ENCODE measurements at places on chromosomes 5 and 9.

DNA sequence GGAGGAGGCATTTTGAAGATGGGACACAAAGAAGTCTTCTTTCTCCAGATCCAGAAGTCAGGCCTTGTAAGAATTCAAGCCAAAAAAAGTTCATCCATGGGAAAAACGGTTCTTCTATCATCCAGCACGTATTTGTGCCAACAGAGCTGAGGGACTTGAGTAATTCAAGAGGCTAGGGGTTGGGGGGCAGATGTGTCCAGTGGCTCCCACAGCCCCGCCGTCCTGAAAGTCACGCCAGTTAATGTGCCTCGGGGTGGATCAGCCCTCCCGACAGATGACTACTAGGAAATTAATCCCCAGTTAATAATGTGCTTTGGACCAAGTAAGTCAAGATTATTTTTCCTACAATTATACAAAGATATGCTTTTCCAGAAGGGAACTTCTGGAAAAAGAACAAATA lies 23.4 kb downstream of the NREP start:
- DNase-seq = no peak

DNA sequence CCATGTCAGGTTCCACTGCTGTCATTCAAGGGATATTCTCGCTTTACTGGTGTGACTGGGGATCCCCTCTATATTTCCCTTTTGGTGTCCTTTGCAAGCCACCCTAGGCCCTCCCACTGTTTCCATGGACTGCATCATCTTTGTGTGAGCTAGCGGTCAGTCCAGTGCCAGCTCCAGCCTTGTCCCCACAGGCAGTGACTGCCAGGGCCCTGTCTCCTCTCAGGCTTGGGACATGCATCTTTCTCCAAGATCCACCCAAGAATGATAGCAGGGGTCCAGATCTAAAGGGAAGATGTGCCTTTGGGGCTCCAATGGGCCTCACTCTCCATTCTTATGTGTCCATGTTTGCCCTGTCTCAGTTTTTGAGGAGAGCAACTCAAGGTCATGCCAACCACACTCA lies 37.8 kb upstream of the NXNL2 start:
- DNase-seq = no peak

DNA sequence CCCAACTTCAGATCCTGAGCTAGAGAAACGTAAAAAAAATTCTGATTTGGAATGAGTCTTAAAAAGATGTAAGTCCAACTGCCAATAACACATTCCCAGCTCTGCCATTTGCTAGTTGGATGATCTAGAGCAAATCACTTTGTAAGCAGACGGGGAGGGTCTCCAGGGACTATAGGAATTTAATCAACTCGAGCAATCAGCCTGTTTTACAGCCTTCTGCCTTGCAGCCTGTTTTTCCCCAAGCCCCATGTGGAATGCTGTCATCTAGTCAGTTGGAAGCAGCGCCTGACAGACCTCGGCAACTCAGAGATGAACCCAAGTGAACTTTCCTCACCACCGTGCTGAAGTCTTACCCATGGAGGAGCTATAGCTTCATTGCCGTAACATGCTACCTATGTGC lies 34.8 kb upstream of the HRH2 start:
- no peak for DNase-seq

- DNase-seq = no peak
Observed at GRCh38 chr5:53480416-53481158, at the start of gene FST. TSS of gene FST (plus strand) at chr5:53480629. CDS start at chr5:53480792, 163 bp downstream.

DNA sequence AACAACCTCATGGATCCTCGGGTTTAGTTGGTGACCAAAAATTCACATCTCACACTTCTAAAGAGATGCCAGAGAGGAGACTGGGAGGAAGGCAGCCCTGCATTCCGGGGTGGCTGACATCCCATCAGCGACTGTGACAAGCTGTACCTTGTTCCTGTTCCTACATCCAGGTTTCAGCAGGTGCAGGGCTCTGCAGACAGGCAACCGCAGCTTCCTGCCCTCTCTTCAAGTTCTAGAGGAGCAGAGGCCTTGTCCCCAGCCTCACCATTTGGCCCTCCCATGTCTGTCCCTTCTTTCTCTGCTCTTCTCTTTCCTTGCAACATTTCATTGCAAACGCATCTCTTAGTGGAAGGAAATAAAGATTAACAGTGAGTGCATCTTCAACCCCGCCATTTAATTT lies 454.6 kb downstream of the IRX1 start:
- DNase-seq = no peak

DNA sequence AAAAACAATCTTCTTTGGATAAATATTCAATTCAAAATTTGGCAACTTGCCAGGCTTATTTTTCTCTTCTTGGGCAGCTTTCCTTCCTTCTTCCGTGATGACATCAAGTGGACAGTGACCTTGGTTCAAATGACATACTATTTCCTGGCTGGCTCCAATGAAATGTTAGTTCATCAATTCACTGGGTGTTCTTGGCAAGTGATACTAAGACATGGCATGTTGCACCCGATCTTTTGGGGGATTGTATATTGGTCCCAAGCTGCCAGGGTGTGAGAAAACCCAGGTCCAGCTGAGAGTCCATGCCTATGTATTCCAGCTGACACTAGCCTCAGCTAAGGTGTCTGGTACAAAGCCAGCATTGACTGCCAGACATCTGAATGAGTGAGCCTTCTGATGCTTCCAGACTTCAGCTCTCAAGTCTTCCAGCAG lies 252.9 kb downstream of the MAT2B start:
- no peak for DNase-seq

DNA sequence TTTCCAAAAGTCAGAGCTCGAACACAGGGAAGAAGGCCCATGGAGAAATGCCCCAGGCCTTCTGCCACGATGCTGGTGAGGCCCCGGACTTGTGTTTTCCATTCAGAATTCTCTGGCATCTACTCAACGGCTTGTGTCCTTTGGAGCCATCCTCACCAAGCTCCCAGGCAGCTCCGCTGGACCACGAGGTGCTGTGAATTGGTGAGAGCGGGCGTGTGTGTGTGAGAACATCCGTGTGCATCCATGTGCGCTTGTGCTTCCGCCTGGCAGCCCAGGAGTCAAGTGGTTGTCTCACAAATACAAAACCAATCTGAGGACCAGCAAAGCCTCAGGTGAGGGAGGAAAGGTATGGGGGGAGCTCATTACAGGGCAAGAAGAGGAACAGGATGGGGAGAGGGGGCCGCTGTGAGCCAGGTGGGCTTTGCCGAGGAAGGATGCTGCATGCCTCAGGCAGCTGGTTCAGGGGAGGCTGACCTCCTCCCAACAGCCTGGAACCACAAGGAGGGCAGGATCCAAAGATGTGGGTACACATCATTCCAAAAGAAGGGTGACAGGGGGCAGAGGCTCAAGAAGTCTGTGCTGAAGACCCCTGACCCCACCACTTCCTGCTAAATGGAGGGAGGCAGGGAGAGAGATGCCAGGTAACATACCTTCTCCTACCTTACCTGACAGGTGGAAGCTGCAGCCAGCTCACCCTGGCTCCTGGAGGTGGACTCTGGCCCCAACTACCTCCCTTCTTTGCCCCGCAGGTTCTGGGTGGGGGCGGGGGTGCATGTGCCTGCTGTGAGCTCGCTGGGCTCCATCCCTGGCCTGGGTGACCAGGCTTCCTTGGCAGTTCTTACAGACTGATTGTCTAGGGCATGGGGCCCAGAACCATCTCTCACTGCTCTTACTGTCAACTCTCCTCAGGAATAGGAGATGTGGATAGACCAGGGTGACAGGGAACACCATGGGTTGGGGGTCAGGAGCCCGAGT lies 196.3 kb downstream of the PAX5 start:
- no peak for DNase-seq

- no peak for DNase-seq
Observed at GRCh38 chr9:33263131-33264002, 1.1 kb downstream of the BAG1 start.

DNA sequence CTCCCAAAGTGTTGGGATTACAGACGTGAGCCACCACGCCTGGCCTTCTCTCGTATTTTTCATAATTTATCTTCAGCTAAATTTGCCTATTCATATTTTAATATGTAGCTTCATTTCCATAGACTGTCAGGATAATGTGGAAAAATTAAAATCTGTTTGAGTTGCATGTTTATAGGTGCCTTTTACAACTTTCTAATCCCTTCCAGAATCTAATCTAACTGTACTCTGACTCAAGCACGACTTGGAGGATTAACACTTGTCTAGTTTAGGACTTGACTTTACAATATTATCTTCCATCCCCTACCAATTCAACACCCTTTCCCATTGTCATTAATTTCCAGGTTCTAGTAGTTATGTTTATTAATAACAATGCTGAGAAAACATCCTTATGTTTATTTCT lies 1761.5 kb downstream of the MAT2B start:
- DNase-seq = no peak

DNA sequence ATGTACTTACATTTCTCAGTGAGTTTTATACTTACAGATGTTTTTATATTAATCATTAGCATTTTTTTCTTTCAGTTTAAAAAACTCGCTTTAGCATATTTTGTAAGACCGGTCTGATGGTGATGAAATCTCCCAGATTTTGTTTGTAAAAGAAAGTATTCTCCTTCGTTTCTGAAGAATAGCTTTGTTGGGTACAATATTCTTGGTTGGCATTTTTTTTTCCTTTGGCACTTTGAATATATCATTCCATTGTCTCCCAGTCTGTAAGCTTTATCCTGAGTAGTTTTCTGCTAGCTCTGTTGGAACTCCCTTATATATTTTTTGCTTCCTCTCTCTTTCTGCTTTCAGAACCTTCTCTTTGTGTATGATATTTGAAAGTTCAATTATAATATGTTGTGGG lies 412.6 kb downstream of the RASEF start:
- no peak for DNase-seq

DNA sequence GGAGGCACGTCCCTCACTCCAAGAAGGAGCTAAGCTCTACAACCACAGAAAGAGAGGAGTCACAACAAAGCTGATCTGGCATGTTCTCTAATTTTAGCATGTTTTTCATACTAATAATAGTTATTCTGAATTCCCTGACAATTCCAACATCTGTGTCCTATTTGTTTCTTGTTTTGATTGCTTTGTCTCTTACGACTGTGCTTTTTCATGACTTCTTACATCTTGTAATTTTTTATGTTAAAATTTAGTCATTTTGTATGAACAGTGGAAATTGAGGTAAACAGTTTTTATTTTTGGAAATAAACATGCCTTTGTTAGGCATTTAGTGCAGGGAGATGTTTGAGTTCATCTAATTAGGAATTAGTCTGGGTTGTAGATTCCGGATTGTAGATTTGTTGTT lies 668.1 kb upstream of the EDIL3 start:
- DNase-seq = no peak

- DNase-seq = no peak
Observed at GRCh38 chr5:31860726-31861433, 221.9 kb downstream of the PDZD2 start.

DNA sequence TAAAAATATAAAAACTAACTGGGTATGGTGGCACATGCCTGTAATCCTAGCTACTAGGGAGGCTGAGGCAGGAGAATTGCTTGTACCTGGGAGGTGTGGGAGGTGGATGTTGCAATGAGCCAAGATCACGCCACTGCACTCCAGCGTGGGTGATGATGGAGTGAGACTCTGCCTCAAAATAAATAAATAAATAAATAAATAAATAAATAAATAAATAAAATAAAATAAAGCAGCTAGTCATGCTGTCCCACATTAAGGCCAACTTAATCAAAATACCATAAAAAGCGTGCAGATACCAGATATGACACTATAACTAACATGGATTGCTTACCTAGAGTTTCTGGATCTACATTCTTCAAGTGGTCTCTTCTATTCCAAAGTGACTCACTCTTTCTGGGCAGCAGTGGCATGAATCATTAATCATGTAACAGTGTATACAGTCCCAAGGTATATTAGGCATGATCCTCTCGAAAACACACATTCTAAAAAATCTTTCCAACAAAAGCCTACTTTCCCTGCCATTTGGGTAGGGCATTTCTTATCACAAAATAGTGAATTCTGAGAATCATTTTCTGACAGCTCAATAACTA lies 187.1 kb downstream of the ELAVL2 start:
- DNase-seq = no peak

- no peak for DNase-seq
Observed at GRCh38 chr5:6408627-6409446, 30.5 kb upstream of the MED10 start.

- no peak for DNase-seq
Observed at GRCh38 chr9:126326228-126327005, at the start of gene MVB12B. TSS of gene MVB12B (plus strand) at chr9:126326829. CDS start at chr9:126326930, 101 bp downstream.

GRCh38 chr9:83569326-83569725 lies 31.1 kb upstream of the FRMD3 start:
- no peak for DNase-seq

DNA sequence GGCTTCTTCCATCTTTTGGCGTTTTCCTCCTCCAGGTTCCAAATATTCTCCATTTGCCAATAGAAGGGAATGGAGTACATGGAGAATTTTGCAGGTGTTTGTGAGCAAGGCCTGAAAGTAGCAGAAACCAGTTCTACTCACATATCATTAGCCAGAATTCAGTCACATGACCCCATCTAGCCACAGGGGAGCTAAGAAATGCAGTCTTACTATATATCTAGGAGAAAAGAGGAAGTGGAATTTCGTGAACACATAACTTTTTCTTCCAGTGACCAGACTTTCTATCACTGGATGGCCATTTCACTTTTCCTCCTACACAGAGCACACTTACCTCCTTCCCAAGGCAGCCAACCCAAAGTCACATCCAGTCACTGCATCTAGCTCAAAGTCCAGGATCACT lies 55.1 kb downstream of the LOX start:
- DNase-seq = no peak

- DNase-seq = no peak
Observed at GRCh38 chr5:72137826-72138409, 30.6 kb downstream of the MAP1B start.

GRCh38 chr5:88899096-88899737 lies 16.2 kb upstream of the MEF2C start:
- no peak for DNase-seq

DNA sequence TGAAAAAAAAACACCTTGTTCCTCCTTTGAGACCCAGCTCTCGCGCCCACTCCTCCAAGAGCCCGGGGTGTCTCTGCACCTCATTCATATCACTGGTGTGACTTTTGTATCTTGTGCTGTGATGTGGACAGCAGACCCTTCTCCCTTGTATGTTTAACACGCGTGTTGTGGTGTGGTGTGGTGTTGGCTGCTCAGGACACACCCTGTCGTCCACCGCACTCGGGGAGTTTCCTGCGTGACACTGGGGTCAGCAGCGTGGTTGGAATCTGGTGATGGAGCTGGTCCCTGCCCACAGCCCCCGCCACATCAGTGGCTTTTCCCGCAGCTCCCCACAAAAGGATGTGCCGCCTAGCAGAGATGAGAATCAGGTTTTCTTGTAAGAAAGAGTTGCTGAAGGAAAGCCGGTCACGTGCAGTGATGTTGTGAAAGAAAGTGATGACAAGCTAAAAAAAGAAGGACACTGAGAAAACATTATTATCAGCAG lies 61.5 kb downstream of the TENT4A start:
- no peak for DNase-seq

- DNase-seq = no peak
Observed at GRCh38 chr5:21858441-21858840, 994.7 kb downstream of the CDH12 start.

- no peak for DNase-seq
Observed at GRCh38 chr9:104992659-104993058, 64.7 kb upstream of the ABCA1 start.

DNA sequence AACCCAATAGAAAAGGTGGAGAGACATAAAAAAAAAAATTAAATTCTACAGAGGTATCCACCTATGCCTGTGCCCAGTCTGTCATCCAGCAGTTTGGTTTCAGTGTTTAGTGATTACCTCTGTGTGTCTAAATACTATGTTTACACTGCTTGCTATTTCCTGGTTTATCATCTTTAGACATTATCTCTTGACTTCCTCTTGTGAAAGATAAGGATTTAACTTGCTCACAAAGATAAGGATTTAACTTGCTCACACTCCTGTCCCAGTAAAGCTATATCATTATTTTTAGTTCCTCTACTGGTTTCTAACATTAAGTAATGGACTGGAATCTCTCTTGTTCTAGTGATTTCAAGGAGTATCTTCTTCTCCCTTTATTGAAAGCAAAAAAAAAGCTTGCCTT lies 53.9 kb upstream of the ZFR start:
- no peak for DNase-seq
